ENCODE measurements at places on chromosomes 16 and 17.

DNA sequence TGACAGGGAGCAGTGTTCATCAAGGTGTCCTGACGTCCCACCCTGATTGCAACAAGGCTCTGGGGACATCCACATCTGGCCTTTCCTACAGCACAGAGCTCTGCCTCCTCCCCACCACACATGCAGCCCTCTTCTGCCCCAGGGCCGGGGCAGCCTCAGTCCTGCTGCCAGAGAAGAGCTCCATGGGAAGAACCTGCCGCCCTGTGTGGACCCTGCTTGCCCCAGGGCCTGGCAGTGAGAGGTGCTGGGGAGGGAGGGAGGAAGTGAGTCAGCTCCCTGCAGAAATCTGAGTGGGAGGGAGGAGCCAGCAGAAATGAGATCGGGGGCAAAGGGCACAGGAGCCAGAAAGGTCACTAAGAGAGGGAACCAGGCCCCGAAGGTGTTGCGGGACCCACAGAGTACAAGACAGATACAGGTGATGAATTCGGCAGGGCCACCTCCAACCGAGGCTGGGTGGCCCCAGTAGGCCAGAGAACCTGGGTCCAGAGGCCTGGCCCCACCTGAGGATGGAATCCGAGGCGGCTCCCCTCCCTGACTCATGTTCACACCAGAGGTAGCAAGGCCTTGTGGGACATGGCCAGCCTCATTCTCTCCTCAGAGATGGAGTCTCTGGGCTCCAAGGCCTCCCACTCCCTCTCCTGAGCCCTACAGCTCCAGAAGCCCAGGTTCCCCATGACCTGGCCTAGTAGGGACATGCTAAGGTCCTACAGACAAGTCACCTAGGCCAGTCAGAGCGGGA is 24.8 kb downstream of the MYO18A start:
- DNase-seq, result no peak

GRCh38 chr17:796609-797008 is 14.5 kb downstream of the MRM3 start:
- DNase-seq, result no peak

DNA sequence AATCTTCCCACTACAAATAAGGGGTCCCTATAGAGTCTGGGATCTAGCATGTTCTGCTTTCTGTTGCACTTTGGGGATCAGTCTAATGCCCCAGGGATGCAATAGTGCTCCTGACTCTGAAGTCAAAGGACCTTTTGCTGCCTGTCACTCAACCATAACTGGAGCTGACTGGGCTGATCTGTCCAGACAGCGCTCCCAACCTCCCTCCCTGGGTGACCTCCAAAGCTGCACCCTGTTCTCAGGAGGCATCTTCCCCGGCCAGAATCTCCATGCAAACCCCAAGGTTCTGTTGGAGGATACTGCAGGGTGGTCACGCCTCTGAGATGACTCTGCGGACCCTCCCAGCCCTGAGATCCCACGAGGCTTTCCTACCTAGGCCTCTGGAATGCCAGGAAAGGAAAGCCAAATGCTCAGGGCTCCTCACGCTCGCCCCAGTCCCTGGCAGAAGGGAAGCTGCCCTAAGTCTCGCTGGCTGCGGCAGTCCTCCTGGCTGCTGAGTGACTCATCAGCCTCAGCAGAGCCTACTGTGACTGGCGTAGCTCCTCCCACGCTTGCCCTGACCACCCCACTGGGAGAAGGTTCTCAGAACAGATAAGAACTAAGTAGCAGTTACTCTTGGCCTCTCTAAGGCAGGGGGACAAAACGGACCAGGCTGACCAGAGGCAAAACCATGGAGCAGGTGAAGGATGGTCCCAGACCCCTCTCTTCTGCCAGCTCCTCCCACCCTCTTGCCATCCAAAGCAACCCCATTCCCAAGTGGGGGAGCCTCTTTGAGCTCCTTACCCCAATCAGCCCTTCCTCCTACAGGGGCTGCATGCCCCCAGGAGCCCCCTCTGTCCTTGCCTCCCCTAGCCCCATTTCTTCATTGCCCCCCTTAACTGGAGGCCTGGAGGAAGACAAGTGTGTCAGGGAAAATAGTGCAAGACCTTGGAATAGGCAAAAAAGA is 124.1 kb upstream of the TNRC6C start:
- DNase-seq, result no peak

GRCh38 chr16:370979-371514 is 709 bp upstream of the MRPL28 start:
- DNase-seq, result no peak
